ENCODE measurements at places on chromosomes 13 and 19.

- no peak for DNase-seq
Observed at GRCh38 chr13:71464686-71465085, 402.3 kb downstream of the DACH1 start.

DNA sequence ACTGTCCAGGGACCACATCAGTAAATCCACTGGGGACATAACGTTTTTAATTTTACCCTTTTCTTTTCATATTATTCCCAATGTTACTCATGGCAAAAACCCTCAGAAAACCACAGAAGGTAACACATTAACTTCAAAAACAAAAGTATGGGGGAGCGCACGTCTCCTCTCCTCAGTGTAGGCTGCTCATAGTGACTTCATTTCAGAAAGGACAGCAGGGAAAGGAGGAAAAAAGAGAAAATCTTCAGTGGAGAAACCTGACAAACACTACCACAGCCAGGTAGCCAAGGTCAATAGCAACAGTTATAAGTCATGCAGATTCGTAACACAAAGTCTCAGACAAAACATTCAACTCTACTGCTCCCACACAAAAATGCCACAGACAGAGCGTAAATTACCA is 21.4 kb downstream of the DZIP1 start:
- DNase-seq, result no peak

GRCh38 chr19:58275564-58275963 is 3.2 kb upstream of the ZNF8 start:
- no peak for DNase-seq

GRCh38 chr13:40786568-40786996 is 2.8 kb upstream of the SLC25A15 start:
- DNase-seq, result no peak

DNA sequence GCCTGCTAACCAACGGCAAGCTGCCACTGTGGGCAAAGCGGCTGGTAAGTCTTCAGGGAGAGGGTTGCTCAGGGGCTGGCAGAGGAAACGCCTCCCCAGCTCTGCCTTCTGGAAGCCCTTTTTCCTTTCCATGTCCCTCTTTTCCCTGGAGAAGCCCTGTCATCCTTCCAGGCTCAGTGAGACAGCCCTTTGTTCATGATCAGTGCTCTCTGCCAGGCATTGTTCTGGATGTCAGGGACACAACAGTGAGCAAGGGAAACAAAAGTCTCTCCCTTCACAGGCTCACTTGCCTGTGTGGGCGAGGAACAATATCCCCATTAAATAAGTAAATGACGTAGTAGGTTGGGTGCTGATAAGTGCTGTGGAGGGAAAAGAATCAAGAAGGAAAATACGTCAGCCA is 13.9 kb upstream of the OVOL3 start:
- no peak for DNase-seq

DNA sequence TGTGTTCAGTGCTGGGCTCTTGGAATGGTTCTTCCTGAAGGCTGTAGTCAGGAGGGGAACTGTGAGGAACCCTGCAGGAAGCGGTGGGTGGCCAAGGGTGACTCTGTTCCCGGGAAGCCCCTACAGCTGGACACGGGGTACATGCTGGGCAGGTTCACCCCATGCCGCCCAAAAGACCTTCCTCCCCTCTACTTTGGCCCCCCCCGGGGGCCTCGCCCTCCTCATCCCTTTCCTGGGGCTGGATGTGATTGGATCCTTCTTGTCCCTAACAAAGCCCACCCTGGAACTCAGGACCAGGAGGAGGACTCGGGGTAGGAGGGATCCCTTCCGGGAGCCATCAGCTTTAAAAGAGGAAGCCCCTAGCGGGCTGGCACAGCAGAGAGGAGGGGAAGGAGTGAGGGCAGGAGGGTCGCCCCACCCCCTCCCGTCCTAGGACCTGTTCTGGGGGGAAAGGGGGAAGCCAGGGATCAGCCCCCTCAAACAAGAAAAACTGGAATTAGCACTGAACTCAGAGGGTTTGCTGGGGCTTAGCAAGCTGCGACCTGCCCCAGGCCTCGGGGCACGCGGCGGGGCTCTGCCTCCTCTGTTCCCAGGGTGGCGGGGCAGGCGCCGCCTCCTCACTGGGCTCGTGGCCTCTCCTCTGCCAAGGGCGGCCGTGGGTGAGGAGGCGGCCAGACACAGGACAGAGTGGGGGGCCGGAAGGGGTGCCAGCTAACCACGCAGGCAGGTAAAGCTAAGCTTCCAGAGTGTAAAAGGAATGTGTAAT is 4.0 kb downstream of the CEBPA start:
- DNase-seq, result peak; percentile 82

GRCh38 chr13:30905932-30906383 is at the start of gene MEDAG:
Gene MEDAG, plus strand, starts transcription at chr13:30906271. Its CDS starts 245 bp downstream, at chr13:30906516.
- no peak for DNase-seq

- DNase-seq, result no peak
Observed at GRCh38 chr19:35301961-35302360, 10.0 kb downstream of the MAG start.

DNA sequence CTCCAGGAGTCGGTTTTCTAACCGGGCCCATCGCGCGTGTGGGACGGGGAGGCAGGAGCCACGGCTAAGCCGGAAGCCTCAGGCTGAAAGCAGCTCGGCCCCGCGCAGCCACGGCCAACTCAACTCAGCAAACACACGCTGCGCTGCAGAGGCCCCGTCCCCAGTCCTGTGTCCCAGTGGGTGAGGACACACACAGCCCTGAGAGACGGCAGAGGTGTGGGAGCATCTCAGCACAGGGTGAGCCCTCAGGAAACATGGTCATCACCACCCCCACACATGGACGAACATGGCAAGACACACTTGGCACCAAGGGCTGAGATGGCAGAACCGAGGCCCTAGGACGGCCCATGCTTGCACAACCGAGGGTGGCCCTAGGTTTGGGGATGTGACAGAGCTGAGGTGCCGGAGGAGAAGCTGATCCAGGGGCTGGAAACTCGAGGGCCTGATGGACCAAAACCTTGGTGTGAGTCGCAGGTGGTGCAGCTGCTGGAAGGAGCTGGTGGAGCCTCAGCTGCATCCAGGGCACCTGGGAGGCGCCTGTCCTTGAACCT is 29.0 kb upstream of the C13orf46 start:
- no peak for DNase-seq

GRCh38 chr19:39154100-39154628 is 28.6 kb downstream of the PAK4 start:
- no peak for DNase-seq

- no peak for DNase-seq
Observed at GRCh38 chr19:23996549-23996948, 81.9 kb downstream of the ZNF726 start.

GRCh38 chr13:110811008-110811720 is 97.7 kb downstream of the ING1 start:
- no peak for DNase-seq

GRCh38 chr19:52258426-52258825 is 11.0 kb upstream of the ZNF766 start:
- no peak for DNase-seq

GRCh38 chr13:88602786-88603777 is 931.9 kb downstream of the SLITRK5 start:
- no peak for DNase-seq

DNA sequence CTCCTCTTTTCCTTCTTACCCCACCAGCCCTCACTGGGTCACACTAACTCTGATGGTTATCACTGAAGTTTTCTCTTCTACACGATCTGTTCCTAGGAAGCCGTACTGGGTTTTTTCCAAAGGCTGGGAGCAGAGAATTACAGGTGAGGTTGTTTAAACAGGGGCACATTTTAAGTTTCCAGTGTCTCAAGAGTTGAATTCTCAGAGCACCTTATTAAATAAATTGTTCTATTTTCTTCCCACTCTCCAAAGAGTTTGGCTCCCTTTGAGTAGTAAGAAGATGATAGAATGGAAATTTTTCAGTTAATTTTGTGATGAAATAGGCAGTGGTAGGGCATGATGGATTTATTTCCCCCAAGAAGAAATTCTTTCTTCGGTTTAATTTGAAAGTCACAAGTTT is at the start of gene OR7D4:
Gene OR7D4, minus strand, starts transcription at position 101 of the 400 bp plus-strand sequence. CDS start 4,752 bp downstream, outside the sequence.
- DNase-seq, result no peak

- DNase-seq, result peak; percentile 92
Observed at GRCh38 chr19:15332311-15332996, at the start of gene BRD4. Gene BRD4, minus strand, starts transcription at chr19:15332539. Its CDS starts 59,440 bp downstream, at chr19:15273099.

DNA sequence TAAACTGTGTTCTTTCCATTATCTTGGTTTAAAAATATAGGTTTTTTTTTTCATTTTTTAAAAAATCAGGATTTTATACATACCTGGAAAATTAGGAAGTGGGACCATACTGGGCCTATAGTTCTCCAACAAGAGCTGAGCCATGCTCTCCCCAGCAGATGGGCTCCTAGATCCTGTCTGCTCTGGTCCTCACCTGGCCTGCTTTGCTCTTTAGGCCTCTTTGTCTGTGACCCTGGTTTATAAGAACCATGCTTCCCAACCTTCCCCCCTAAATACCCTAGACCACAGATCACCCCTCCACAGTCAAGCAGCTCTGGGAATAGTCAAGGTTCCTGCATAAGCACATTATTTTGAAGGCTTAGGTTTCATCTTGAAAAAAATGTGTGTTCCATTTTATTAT is 185.0 kb upstream of the TSHZ3 start:
- no peak for DNase-seq

DNA sequence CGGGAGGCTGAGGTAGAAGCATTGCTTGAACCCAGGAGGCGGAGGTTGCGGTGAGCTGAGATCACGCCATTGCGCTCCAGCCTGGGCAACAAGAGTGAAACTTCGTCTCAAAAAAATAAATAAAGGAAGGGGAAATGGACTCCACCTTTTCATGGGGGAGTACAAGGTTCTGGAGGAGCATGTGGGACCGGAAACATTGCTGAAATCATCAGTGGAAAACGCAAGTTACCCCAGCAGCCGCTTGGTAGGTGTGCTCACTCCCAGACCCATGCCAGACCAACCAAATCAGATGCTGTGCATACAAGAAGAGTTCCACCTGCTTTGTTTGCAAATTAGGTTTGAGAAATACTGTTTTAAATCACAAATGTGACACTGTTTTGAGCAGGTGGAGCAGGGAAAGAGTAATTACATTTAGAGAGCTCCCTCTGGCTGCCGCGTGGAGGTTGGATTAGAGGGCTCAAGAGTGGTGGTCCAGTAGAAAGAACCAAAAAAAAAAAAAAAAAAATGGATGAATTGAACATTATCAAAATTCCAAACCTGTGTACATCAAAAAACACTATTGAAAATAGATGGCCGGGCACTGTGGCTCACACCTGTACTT is 4.9 kb downstream of the ERICH4 start:
- no peak for DNase-seq

GRCh38 chr13:22487932-22488331 is 692.8 kb upstream of the SGCG start:
- no peak for DNase-seq

GRCh38 chr13:90105849-90106496 is 1241.5 kb upstream of the MIR17HG start:
- no peak for DNase-seq

DNA sequence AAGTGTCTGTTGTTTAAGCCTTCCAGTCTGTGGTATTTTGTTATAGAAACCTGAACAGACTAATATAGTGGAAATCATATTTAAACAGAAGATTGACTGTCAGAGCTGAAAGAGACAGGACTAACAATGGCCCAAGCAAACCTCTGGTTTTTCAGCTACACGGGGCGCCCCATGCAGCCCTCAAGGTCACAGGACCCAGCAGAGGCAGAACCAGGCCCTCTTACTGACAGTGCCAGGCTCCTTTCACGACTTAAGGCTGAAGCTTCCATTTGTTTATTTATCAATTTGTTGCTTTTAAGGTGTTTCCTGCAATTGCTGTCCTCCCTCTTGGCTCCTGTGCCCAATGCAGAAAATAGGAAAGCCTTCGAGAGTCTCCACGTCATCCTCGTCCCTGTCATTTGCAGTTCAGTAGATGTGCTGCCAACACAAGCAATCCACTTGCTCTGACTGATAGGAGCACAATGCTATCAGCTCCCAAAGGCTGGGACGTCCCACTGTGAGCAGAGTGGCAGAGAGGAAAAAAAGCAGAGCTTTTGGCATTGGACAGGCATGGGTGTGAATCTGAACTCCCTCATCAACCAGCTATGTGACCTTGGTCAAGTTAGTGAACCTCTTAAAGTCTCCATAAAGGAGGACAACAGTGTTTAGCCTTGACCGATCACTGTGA is 10.5 kb upstream of the SLC7A1 start:
- no peak for DNase-seq

GRCh38 chr13:37701306-37701705 is 102.7 kb upstream of the POSTN start:
- DNase-seq, result no peak

DNA sequence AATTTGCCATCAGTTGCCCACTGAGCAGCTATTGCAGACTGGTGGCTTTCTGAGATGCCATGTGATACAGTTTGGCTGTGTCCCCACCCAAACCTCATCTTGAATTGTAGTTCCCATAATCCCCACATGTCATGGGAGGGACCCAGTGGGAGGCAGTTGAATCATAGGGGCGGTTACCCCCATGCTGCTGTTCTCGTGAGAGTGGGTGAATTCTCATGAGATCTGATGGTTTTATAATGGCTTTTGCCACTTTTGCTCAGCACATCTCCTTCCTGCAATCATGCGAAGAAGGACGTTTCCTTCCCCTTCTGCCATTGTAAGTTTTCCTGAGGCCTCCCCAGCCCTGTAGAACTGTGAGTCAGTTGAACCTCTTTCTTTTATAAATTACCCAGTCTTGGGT is 34.8 kb upstream of the ANKRD10 start:
- no peak for DNase-seq

- DNase-seq, result no peak
Observed at GRCh38 chr19:8057545-8058270, 5.1 kb downstream of the CCL25 start.

GRCh38 chr19:6210721-6211600 is 68.8 kb downstream of the MLLT1 start:
- DNase-seq, result no peak

DNA sequence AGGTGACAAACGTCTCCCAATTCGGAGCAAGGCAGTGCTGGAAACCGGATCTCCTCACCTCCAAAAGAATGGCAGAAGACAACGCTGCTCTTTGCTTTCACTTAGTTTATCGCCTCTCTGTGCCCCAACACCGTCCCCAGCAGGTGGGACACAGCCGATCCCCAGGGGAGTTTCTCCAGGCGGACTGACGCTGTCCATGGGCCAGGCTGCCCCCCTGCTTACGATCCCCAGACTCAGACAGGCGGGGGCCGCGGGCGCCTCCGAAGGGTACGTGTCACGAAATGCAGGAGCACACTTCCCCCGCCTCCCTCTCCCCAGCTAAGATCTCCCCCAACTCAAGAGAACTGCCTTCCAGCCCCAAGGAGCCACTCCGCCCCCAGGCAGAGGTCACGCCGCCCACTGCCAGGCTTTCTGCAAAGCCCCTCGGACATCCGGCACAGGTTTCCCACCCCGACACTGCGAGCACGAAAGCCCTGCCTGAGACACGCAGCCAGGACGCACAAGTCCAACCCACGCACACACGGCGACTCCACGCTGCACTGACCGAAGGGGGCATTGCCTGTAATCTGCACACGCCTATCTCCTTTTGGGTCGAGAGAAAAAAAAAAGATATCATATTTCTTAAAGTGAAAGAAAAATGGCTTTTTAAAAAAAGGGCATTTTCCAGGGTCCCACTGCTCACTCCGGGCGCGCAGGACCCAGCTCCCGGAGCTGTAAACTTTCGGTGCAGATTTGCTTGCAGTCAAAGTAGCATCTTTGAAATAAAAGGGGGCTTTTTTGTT is 2.0 kb downstream of the SPRY2 start:
- peak; percentile 48 for DNase-seq
